Effector memory CD8-positive, alpha-beta T cell (primary cell): ENCODE measurements at places on chromosomes 16 and 17.

DNA sequence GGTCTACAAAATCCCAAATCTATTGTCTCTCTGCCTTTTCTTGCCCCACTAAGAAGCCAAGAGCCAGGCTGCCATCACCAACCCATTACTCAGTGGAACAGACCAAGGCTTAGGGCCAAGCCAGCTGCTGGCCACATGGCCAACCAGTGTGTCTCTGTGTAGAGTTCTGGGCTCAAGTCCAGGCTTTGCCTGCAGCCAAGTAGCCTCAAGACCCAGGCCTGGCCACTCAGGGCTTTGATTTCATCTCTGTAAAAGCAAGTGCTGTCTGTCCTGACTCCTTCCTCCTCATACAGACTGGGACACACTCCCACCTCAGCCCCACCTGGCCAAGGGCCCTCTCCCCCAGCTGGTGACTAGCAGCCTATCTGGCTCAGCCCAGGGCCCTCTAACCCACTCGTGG lies 14.6 kb downstream of the SREBF1 start:
- no peak for DNase-seq

- DNase-seq = no peak
These were observed 34.1 kb downstream of the MAP2K6 start for GRCh38 chr17:69448431-69449102.

GRCh38 chr17:41697122-41697962 lies 8.7 kb downstream of the EIF1 start:
- DNase-seq = no peak

DNA sequence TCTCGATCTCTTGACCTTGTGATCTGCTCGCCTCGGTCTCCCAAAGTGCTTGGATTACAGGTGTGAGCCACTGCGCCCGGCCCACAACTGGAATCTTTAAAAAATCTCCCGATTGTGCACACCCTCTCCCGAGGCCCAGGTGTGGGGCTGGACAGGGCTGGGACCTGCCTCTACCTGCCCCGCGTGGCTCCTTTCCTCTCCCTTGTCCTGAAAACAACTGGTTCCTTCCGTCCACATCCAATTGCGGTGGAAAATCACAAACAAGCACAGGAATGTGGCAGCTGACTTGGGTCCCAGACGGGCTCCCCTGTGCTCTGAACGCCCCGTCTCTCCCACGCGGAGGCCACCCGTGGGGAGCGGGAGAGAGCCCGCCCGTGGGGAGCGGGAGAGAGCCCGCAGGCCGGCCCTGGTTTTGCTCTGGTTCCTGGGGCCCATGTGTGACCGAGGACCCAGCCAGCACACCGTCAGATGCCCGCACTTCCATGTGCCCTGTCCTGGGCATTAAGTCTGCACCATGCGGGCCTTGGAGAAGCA lies 3.0 kb upstream of the TMEM204 start:
- DNase-seq = no peak

- peak; percentile 50 for DNase-seq
These were observed 32.3 kb downstream of the GRB7 start for GRCh38 chr17:39769974-39770587.

- no peak for DNase-seq
These were observed 45.6 kb upstream of the ENPP7 start for GRCh38 chr17:79685121-79685520.

- peak; percentile 88 for DNase-seq
These were observed at the start of gene KIF18B for GRCh38 chr17:44947461-44948314. TSS of gene KIF18B (minus strand) at chr17:44947773. CDS start at chr17:44936344, 11,429 bp downstream.

- DNase-seq = no peak
These were observed 6.8 kb downstream of the MYO1D start for GRCh38 chr17:32870027-32870670.

- DNase-seq = no peak
These were observed 264.4 kb downstream of the NPIPA8 start for GRCh38 chr16:18072161-18072560.

- DNase-seq = no peak
These were observed 478.4 kb downstream of the TOX3 start for GRCh38 chr16:52068447-52069074.

GRCh38 chr16:49456763-49457162 lies 83.2 kb downstream of the C16orf78 start:
- DNase-seq = no peak

GRCh38 chr16:78523212-78523985 lies 423.9 kb downstream of the WWOX start:
- DNase-seq = no peak

GRCh38 chr16:12461201-12461600 lies 342.5 kb downstream of the CPPED1 start:
- DNase-seq = no peak

DNA sequence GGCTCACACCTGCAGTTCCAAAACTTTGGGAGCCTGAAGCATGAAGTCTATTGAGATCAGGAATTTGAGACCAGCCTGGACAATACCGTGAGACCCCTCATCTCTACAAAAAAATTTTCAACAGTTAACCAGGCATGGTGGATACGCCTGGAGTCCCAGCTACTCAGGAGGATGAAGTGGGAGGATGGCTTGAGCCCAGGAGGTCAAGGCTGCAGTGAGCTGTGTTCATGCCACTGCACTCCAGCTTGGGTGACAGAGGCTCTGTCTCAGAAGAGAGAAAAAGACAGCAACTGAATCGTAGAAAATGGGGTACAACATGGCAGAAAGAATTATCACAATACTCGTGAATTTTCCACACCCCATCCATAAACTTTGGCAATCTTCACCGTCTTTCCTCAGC lies 3.2 kb downstream of the CRK start:
- no peak for DNase-seq

- DNase-seq = no peak
These were observed 22.3 kb downstream of the CD300LF start for GRCh38 chr17:74690409-74690825.

- no peak for DNase-seq
These were observed 9.5 kb downstream of the TBC1D26 start for GRCh38 chr17:15741624-15742023.
